Activated T-helper 17 cell treated with anti-CD3 and anti-CD28 coated beads, Interleukin-2, amount 50 U/mL, for 72 hours (primary cell): ENCODE measurements at places on chromosomes 5 and 9. TPM values are rescaled to one million over a fixed set of nuclear protein-coding genes. Genes with fewer than 3 reads are reported as not detected.

IFNE gene
- total RNA-seq = not detected

VCAN gene
- total RNA-seq = 0.13 TPM

SPINK7 gene
- total RNA-seq = not detected

CNTNAP3 gene
- total RNA-seq = not detected

FOXE1 gene
- not detected for total RNA-seq

PTPN3 gene
- 0.41 TPM for total RNA-seq

ARID3C gene
- total RNA-seq = 0.17 TPM

GLIPR2 gene
- 10.7 TPM for total RNA-seq

CHD1 gene
- total RNA-seq = 58.1 TPM

SLC30A5 gene
- 23.7 TPM for total RNA-seq

LCN1 gene
- not detected for total RNA-seq

ARHGEF39 gene
- total RNA-seq = 9.4 TPM

CCDC183 gene
- total RNA-seq = 0.41 TPM

FSD1L gene
- 4.6 TPM for total RNA-seq

PCDHGA6 gene
- 0.06 TPM for total RNA-seq

PCAT7 gene
- total RNA-seq = not detected

TXNDC8 gene
- not detected for total RNA-seq

GNG10 gene
- 31.9 TPM for total RNA-seq

PHF24 gene
- total RNA-seq = not detected

PAEP gene
- total RNA-seq = not detected

PIP5K1B gene
- total RNA-seq = 0.17 TPM

PCDHB8 gene
- not detected for total RNA-seq

PTGES gene
- total RNA-seq = not detected

FAM151B gene
- total RNA-seq = 0.42 TPM

BNC2 gene
- total RNA-seq = not detected

SERF1A gene
- 3.6 TPM for total RNA-seq

SLC6A18 gene
- total RNA-seq = not detected

SLC4A9 gene
- 0.26 TPM for total RNA-seq

TTLL11 gene
- total RNA-seq = 2.6 TPM

IFNA21 gene
- total RNA-seq = not detected

GRM6 gene
- total RNA-seq = not detected

SPINK13 gene
- total RNA-seq = not detected
